ENCODE measurements at places on chromosomes 7 and 10. TPM values are rescaled to one million over a fixed set of nuclear protein-coding genes. Genes with fewer than 3 reads are reported as not detected.

The SDK1 gene
- 6.6 TPM for total RNA-seq

The CRYGN gene
- 0.43 TPM for total RNA-seq

The TMEM225B gene
- 0.35 TPM for total RNA-seq

The CPED1 gene
- 58.6 TPM for total RNA-seq

The RNLS gene
- 14.6 TPM for total RNA-seq

The SLC39A12 gene
- not detected for total RNA-seq

The TMEM176B gene
- 304 TPM for total RNA-seq

The AOAH gene
- total RNA-seq: 17.0 TPM

DNA sequence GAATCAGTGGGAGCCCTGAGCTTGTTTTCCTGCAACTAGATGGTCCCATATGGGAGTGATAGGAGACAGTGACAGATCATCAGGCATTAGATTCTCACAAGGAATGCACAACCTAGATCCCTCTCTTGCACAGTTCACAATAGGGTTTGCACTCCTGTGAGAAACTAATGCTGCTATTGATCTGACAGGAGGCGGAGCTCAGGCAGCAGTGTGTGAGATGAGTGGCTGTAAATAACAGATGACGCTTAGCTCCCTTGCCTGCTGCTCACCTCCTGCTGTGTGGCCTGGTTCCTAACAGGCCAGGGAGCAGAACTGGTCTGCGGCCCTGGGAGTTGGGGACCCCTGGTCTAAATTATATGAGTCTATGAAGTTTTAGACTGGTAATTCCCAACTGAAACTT is 3.9 kb downstream of the MIOS start:
- DNase-seq: no peak

DNA sequence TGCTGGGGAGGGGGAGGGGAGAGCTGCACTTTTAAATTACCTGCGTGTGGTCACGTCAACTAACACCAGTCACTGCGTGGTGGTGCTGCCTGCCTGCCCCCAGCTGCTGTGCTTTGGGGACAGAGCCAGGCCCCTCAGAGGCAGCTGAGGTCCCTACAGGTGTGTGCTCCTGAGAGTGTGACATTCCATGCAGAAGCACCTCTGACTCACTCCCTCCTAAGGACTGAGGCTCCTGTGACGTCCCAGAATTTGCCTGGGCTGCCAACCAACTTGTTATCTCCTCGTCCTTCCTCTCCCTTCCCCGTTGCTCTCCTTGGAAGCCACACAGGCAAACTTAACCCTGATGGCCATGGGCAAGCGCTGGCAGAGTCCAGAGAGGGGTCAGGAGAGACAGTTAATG is 563.0 kb downstream of the PARD3 start:
- peak; percentile 59 for DNase-seq

- no peak for DNase-seq
These were observed 95.5 kb downstream of the INPP5A start for GRCh38 chr10:132632851-132633684.

DNA sequence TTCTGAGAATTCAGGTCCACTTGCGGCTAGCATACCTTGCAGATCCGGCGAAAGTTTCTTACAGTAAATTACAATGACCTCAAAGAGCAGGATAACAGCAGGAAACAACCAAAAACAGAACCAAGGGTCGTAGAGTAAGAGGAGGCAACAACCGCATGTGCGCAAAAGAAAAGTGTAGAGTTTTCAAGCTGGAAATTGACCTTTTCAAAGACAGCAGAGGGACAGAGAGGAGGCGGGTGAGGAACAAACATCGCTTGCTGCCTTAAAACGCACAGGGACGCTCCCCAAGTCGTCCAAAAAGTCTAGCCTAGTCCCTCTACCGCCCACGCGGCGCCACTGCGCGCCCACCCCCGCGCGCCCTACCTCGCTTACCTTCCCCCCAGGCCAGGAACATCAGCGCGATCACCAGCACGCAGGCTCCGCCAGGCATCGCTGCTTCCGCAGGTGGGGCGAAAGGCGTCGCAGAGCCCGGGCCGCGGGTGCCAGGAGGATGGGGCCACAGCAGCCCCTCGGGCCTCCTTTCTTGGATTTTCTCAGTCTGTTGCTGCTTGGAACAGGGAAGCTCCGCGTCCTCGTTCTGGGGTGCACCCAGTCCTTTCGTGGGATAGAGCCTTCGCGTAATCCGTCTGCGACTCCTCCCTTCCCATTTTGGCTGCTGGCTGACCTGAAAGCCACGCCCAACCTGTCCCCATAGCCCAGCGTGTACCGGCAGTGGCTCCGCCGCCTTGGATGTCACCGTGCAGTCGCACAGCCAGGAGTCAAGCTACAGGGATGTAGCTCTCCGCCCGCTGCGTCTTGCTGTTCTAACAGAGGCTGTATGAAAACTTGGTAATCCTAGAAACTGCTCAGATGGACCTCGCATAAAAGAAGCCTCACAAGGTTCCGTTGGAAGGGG is at the start of gene VWDE:
Gene VWDE (minus strand): TSS at position 579 of the 895 bp plus-strand sequence. CDS start 149 bp downstream, at position 430.
- DNase-seq: peak; percentile 20

DNA sequence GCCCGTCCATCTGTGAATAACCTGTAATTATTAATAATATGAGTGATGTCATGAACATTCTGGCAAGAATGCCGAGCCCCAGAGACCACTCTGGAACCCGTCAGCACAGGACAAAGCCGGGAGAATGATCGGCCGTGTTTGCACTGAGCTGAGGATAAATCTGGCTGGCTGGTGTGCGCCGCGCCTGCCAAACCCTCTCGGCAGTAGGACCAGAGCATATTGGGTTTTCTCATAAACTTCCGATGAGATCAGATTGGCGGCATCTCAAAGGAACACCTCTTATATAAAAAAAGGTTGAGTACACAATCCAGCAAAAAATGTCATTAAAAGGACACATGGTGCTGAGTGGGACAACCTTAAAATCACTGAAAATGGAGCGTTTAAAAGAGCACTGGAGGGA is 296.0 kb upstream of the MKI67 start:
- no peak for DNase-seq

DNA sequence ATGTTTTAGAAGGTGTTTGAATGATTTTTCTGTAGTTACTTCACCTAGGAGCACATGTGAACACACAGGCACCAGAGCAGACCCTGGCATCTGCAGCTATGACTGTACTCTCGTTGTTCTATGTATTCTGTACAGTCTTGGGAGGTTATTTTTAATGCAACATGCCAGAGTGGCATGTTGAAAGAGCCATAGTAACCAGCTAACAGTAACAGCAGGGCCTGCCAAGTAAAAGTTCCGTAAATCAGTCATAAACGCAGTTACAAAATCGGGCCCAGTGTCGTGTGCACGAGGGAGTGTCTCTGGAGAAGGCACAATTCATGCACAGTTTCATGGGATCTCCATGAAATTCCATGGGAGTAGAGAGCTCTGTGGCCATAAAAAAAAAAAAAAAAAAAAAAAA is 108.3 kb upstream of the CDK6 start:
- no peak for DNase-seq

GRCh38 chr10:132710746-132711612 is 75.0 kb downstream of the NKX6-2 start:
- DNase-seq: no peak

DNA sequence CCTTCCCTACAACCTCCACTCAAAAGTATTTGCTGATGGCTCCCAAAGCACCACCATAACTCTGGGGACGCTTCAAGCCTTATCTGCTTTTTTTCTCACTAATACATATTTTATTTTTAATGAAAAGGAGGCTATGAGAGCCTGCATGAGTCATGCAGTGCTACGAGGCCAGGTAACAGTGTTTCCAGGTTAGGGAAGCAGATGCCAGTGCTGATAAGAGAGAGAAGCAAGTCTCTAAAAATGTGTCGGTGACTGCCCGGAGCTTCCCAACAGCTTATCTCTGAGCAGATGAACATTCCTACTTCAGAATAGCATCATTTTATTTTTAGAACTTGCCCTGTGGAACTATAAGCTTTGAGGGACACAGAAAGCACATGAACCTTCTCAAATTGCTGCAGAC is 931.5 kb downstream of the CCSER2 start:
- no peak for DNase-seq

DNA sequence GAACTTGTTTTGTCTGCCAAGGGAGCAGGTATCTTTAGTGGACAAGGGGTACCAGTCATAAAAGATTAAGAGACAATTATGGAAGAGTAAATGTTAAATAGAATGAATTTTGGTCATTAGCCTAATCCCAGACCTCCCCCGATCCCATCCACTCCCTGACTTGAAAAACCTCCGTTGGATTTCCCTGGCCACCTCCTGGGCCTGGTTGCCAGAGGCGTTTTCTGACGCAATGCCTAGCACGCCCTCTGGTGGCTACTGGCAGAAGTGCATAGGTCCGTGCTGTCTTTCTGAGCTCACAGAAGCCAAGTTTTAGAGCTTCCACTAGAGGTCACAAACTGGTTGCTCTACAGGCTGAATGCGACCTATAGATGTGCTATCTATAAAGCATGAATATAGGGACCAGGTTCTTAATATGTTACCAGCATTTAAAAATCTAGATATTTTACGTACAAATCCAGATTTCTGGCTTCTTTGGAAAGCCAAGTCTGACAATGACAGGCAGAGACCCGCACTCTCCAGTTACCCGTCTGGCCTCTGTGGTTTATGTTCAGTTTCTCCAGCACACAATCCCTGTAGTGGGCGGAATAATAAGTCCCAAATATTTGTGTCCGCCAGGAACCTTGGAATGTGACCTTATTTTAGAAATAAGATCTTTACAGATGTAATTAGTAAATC is 39.8 kb downstream of the SPOCK2 start:
- peak; percentile 96 for DNase-seq

- no peak for DNase-seq
These were observed 12.7 kb upstream of the ATP6V1F start for GRCh38 chr7:128849804-128850490.

DNA sequence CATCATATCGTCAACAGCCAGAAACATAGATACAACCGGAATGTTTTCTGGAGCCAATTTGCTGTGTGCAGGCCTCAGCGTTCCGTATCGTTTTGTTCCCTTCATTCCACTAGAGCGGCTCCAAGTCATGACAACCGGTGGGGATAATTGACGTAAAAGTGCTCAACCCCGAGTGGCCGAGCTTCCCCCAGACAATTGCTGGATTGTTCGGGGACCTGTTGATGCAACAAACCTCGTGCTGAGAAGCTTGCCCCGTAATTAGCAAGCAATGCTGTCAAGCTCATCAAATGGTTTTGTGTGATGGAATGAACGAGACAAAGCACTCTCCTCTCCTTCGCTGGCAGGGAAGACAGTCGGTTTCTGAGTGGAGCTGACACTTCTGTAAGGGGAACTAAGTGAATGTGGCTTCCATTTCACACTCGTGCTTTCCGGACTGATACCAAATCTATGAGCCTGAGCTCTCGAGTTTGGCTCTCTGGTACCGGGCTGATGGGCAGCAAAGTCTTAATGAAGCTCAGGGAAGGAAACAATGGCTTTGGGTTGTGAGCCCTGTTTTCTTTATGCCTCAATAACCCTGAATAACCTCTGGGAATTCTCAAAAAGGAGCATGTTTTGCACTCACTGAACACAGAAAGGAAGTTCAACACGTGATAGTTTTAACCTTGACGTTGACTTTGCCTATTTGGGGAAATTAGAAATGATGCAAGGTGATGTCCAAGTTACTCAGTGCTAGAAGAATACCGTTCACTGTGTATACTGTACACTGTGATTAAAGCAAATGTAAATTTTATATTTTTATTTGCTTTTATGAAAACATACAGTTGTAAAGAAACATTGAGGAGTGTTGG is 220.5 kb downstream of the BAMBI start:
- DNase-seq: no peak

GRCh38 chr10:102715880-102716279 is 1.4 kb downstream of the SFXN2 start:
- DNase-seq: no peak

DNA sequence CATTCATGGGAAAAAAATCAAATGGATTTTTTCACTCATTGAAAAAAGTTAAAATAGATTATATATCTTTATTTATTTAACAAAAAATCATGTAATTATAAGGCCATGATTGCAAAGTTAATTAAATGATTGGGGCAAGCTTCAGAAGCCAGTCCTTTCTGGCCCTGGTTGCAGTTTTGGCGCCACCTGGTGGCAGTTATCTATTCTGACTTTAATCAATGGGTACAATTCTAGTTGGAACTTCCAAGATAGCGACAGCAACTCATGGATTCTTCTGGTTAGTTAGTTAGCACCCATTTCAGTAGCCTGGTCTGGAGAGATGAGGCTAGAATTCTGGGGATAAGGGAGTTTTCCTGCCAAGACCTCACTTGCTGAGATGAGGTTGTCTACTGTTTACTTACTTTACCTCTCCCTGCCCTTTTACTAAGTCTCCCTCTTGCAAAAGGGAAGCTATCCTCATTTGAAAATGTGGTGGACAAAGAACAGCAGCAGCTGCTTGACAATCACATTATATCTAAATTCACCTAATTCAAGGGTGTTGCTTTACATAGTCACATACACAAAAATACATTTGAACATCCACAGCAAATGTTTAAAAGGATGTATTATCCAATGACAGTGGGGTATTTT is 42.3 kb downstream of the NOC3L start:
- peak; percentile 69 for DNase-seq
